Activated CD4-positive, alpha-beta T cell treated with anti-CD3 and anti-CD28 coated beads for 36 hours (primary cell): ENCODE measurements at places on chromosomes 12 and 14. TPM values are rescaled to one million over a fixed set of nuclear protein-coding genes. Genes with fewer than 3 reads are reported as not detected.

CMTM5 gene
- not detected for total RNA-seq

GARIN6 gene
- not detected for total RNA-seq

SLIRP gene
- 156 TPM for total RNA-seq

ADAM21 gene
- total RNA-seq: 0.11 TPM

MANSC4 gene
- total RNA-seq: not detected

MSI1 gene
- total RNA-seq: 1.3 TPM

GYS2 gene
- not detected for total RNA-seq

ANKRD13A gene
- total RNA-seq: 39.8 TPM

SCNN1A gene
- not detected for total RNA-seq

DDX11 gene
- total RNA-seq: 97.0 TPM

TAS2R46 gene
- 0.46 TPM for total RNA-seq

ARHGAP9 gene
- total RNA-seq: 101 TPM

DNA sequence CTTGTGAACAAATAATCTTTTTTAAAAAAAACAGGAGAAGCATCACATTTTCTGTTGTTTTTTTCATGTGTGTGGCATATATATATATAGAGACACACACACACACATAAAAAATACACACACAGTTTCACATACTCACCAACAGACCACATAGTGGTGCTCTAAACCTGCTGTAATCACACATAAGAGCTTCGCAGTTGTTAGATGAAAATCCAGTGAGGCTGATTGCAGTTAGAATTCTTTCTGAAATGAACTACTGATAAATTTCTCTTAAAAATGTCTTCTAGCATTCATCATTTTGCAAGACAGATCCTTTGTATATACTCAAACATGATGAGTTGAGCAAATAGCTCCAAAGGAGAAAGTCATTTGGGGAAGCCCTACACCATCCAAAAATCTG lies 434.3 kb upstream of the STXBP6 start:
- no peak overlapping the region for H3K27ac ChIP-seq
- no peak for DNase-seq
- H3K27me3 ChIP-seq: peaks cover 1% of the 10 kb centered on the region
- H3K4me1 ChIP-seq: no peaks in the 10 kb centered on the region
- no peak overlapping the region for H3K4me3 ChIP-seq
- no peaks in the 10 kb centered on the region for H3K36me3 ChIP-seq

- H3K36me3 ChIP-seq: peaks cover 40% of the 10 kb centered on the region
- H3K4me3 ChIP-seq: peak overlapping the region; percentile 94
- H3K27ac ChIP-seq: peak overlapping the region; percentile 99
- no peaks in the 10 kb centered on the region for H3K27me3 ChIP-seq
- no peak for DNase-seq
These were observed 1.1 kb downstream of the SP1 start for GRCh38 chr12:53380794-53381730.

DNA sequence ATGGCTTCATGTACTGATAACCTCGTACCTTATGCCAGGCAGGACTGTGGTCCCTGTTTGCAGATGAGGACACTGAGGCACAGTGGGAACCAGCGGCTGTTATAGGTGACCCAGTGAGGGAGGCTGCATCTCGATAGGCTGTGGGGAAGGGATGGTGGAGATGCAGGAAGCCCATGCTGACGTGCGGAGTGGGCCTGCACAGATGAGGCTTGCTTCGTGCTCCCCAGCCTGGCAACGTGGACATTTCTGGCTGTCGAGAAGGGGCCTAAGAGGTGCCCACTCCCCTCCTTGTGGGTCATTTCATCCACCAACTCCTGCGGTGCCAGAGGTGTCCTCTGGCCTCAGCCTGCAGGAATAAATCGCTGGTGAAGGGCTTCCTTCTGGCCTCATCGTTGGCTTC lies 107.4 kb downstream of the SLC25A47 start:
- H3K4me3 ChIP-seq: no peak overlapping the region
- H3K27ac ChIP-seq: no peak overlapping the region
- peaks cover 4% of the 10 kb centered on the region for H3K36me3 ChIP-seq
- peaks cover 10% of the 10 kb centered on the region for H3K4me1 ChIP-seq
- no peak for DNase-seq

DNA sequence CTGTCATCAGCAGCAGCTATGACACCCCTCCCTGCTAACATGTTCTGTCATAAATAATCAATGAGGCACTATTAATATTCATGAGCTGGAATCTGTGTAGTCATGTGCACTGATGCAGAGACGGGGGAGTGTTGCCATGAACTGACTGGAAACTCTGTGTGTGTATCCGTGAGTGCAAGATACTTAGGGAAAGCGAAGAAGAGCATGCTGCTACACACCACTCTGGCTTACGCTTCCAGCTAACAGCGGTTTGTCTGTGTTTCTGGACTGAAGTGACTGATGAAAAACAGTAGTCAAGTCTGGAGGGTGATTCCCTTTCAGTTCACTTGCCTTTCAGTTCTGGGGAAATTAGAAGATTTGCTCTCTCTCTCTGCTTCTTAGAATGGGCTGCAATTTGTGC lies 249.4 kb downstream of the PDZRN4 start:
- no peaks in the 10 kb centered on the region for H3K36me3 ChIP-seq
- H3K4me1 ChIP-seq: no peaks in the 10 kb centered on the region
- DNase-seq: no peak

DNA sequence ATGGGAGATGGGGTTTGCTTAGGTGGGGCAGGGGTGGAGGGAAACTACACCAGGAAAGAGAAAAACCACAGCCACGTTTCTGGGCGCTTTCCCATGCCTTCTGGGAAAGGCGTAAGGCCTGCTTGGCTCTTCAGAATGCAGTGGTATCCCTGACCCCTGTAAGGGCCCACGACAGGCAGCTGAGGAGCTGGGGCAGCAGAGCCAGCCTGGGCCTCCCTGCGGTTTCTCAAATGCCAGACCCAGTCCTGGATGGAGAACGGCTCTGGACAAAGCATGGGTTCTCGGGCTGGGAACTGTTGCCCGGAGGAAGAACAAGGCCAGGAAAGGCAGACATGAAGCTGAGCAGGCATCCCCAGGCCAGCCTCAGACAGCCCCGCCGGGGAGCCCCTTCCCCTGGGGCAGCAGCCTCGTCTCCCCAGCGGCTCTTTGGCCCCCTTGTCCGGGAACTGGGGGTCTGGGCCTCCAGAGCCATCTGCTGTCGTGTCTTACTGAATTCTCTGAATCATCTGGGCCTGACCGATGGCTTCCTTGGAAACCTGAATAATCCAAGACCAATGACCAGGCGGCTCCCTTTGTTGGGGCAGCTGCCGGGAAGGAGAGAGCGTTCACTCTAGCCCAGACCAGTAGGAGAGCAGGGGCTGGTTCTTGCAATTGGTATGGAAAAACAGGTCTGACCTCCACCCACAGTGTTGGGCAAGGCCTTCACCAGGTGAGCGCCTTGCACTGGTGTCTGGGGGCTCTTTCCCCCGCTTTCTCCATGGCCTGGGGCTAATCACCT lies 64.0 kb upstream of the RIN3 start:
- DNase-seq: no peak
- H3K36me3 ChIP-seq: no peaks in the 10 kb centered on the region
- no peak overlapping the region for H3K27ac ChIP-seq
- no peaks in the 10 kb centered on the region for H3K4me1 ChIP-seq
- H3K4me3 ChIP-seq: no peak overlapping the region

GRCh38 chr12:84016956-84017355 lies 895.6 kb downstream of the SLC6A15 start:
- no peaks in the 10 kb centered on the region for H3K4me1 ChIP-seq
- H3K36me3 ChIP-seq: no peaks in the 10 kb centered on the region
- H3K27ac ChIP-seq: no peak overlapping the region
- H3K27me3 ChIP-seq: no peaks in the 10 kb centered on the region

- no peak overlapping the region for H3K4me3 ChIP-seq
- H3K27ac ChIP-seq: no peak overlapping the region
- H3K36me3 ChIP-seq: no peaks in the 10 kb centered on the region
- H3K4me1 ChIP-seq: peaks cover 9% of the 10 kb centered on the region
These were observed 31.5 kb downstream of the CFL2 start for GRCh38 chr14:34682787-34683321.

DNA sequence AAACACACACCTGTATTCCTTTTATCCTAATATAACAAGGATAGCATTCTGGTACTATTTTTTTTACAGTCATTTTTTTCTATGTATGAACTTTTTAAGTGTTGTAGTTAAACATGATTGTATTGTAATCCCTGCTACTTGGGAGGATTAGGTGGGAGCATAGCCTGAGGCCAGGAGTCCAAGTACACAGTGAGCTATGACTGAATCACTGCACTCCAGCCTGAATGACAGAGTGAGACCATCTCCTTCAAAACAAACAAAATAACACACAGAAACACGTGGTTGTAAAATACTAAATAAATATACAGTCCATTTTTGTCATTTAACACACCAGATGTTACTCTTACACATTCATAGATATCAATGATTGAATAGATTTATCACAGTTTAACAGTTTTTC lies 56.9 kb downstream of the MAP4K5 start:
- H3K4me3 ChIP-seq: no peak overlapping the region
- no peaks in the 10 kb centered on the region for H3K27me3 ChIP-seq
- no peak for DNase-seq
- no peaks in the 10 kb centered on the region for H3K4me1 ChIP-seq
- peaks cover 67% of the 10 kb centered on the region for H3K36me3 ChIP-seq

DNA sequence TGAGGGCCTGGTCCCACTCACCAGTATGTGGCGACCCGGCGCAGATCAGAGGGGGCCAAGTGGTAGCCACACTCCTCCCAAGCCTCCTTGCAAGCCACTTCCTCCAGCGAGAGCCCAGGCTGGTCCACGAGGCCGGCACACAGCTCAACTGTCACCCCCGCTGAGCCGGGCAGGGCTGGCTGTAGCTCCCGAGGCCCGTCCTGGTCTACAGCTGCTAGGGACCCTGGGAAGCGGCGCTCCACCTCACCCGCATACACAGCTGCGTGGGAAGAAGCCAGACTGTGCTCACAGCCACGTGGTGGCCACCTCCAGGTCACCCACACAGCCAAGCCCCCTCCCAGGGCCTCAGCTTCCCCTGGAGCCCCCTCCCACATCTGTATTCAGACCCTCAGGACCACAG lies 4.6 kb downstream of the NUDT14 start:
- H3K4me1 ChIP-seq: peaks cover 15% of the 10 kb centered on the region
- no peak overlapping the region for H3K27ac ChIP-seq
- H3K27me3 ChIP-seq: no peaks in the 10 kb centered on the region
- DNase-seq: no peak
- no peak overlapping the region for H3K4me3 ChIP-seq
- H3K36me3 ChIP-seq: no peaks in the 10 kb centered on the region

DNA sequence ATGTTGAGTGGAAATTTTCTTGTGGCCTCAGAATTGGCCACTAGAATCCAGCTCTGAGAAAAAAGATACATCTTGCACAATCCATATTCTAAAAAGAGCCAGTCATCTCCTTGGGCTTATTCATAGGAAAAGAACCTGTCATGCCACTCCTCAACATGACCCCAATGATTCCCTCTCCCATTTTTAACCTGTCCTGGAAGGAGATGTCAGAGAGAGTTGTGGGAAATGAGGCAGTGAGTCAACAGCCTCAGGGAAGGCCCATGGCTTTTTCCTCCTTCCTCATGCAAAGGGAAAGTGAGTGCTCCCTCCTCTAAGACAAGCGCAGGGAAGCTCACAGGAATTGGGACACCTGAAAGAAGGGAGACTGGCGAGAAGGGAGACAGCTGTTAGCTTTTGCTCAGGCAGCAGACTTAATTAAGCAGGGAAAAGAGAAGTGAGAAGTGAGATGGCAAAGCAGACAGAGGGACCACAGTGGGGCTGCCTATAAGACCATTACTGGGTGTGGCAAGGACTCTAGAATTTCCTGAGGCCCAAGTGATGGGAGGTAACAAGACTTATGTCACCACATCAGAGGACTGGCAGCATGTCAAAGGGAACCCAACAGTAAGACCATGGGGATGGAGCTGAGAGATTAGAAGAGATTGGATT lies 10.2 kb upstream of the DHRS7 start:
- peaks cover 2% of the 10 kb centered on the region for H3K27me3 ChIP-seq
- no peaks in the 10 kb centered on the region for H3K4me1 ChIP-seq

DNA sequence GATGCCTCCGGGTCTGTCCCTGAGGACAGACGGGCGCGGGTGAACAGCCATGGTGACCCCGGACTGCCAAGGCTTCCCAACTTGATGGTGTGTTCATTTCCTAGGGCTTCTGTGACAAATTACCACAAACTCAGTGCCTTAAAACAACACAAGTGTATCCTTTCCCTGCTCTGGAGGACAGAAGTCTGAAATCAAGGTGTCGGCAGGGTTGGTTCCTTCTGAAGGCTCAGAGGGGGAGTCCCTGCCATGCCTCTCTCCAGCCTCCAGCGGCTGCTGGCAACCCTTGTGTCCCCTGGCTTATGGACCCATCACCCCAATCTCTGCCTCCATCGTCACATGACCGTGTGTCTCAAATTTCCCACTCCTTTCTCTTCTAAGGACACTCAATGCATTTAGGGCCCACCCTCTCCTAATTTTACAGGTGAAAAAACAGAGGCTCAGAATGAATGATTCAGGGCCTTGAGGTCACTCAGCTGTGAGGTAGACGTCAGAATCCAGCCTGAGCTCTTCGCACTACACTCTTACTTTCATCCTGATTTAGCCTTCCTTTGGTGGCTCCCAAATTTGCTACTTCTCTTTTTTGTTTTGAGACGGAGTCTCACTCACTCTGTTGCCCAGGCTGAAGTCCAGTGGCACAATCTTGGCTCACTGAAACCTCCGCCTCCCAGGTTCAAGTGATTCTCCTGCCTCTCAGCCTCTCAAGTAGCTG lies 45.4 kb downstream of the VCPKMT start:
- no peak overlapping the region for H3K4me3 ChIP-seq
- peaks cover 28% of the 10 kb centered on the region for H3K36me3 ChIP-seq
- H3K4me1 ChIP-seq: peaks cover 63% of the 10 kb centered on the region
- no peaks in the 10 kb centered on the region for H3K27me3 ChIP-seq

DNA sequence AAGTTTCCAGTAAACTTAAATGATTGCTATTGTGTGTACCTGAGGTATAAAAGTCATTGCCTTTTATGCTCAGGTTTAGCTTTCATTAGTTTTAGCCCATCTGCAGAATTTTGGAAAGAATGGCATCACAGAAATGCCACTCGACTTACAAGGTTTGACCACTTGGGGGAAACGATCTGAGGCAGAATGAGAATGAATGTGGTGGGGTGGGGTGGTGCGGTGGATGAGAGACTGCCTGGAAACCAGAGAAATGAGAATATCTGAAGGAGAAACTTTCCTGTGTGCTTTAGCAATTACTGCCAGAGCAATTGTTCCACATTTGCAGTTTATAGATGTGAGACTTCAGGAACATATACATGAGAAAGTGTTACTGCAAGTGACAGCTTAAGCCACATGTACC lies 225.4 kb upstream of the PDE3A start:
- no peak overlapping the region for H3K4me3 ChIP-seq
- H3K4me1 ChIP-seq: no peaks in the 10 kb centered on the region

GRCh38 chr12:100504804-100505203 lies 31.1 kb downstream of the NR1H4 start:
- no peaks in the 10 kb centered on the region for H3K36me3 ChIP-seq
- H3K4me1 ChIP-seq: no peaks in the 10 kb centered on the region
- H3K27ac ChIP-seq: no peak overlapping the region
- DNase-seq: no peak
- no peak overlapping the region for H3K4me3 ChIP-seq

GRCh38 chr12:126963825-126964224 lies 1303.1 kb upstream of the TMEM132C start:
- H3K4me3 ChIP-seq: no peak overlapping the region
- H3K4me1 ChIP-seq: no peaks in the 10 kb centered on the region
- no peak overlapping the region for H3K27ac ChIP-seq
- DNase-seq: no peak
- no peaks in the 10 kb centered on the region for H3K36me3 ChIP-seq
- H3K27me3 ChIP-seq: no peaks in the 10 kb centered on the region
